ENCODE measurements at places on chromosomes 3 and 15.
A peak's percentile ranks its signal among the peaks of the same experiment; 100 is the strongest.

GRCh38 chr3:94928921-94929320 lies 866.1 kb downstream of the NSUN3 start:
- DNase-seq: no peak

GRCh38 chr15:85318048-85318731 lies 62.2 kb upstream of the AKAP13 start:
- DNase-seq: peak; percentile 63

DNA sequence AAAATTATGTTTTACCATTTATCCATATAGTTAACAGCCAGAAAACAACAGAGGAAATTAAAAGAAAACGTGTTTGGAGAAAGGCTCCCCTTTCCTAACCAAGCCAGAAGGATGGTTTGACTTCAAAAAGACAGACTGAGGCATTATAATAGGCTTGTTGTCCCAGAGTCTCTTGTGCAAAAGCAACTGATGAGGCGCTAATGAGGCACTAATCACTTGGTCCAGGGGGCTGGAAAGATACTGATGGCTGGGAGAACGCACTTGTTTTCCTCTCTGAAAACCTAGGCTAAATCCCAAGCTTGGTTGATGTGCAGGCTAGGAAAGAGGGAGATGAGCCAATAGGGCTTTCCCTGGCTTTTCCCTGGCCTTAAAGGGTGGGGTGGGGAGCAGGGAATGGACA lies 389.6 kb downstream of the NTRK3 start:
- DNase-seq: no peak

DNA sequence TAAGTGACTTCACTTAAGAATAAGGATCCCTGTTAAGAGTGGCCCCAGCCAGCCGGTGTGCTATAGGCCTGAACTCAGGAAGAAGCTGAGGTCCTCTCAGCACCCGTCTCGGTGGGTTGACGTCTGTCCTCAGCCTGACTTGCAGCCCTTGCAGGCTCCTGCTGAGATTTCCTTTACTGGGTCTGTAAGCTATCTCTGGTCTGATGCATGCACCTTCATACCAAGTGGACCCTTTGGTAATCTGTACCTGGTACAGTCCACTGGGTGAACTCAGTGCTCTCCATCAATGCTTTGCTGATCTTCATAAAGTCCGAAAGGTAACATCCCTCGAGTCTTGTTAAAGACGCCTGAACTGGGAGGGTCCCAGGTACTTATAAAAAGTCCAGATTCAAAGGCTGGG lies 212.0 kb upstream of the PPP2R3A start:
- no peak for DNase-seq

GRCh38 chr3:22887664-22888291 lies 315.3 kb upstream of the UBE2E2 start:
- DNase-seq: no peak

- no peak for DNase-seq
Observed at GRCh38 chr3:86653661-86654205, 337.2 kb downstream of the VGLL3 start.

DNA sequence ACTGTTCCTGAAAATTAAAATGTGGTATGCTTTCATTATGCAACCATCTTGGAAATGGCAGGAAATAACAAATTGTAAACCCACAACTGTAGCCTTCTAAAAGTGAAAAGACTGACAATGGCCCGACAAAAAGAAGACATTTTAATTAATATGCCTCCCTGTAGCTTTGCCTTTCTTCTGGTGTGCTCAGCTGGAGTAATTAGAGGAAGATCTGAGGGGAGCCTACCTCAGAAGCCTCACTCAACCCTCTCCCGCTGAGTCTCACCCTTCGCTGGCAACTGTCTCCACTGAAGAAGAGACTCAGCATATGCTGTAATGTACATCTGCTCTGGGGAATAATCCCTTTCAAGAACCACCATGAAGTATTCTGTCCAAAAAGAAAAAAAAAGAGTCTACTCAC lies 104.7 kb upstream of the SETMAR start:
- DNase-seq: no peak

DNA sequence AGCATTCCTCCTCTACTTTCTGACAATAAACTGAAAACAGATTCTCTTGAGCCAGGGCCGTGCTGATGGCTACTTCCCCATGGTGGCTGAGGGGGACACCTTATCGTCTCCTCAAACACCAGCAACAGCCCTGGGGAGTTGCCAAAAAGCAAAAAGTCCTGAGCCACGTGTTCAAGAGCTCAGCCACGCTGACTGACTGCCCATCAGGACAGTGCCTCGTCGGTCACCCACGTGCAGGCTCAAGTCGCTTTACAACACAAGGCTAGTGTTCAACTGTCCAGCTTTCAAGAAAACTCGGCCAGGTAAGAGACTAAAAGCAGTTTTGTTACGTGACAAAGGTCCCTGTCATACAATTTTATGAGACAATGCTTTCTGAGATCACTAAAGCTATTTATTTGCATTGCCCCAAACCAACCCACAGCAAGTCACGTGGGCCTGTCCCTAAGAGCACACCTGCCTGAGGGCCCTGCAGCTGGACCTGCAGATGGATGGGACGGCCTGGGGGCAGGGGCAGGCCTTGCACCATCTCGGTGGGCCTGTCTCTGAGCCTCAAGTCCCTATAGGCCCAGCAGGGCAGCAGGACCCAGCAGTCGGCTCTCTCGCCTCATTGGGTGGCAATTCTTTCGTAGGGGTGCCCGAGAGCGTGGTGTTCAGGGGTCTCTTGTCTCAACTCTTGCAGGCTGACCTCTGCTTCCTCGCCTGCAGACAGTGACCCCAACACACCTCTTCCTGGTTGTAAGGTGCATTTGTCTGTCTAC lies 42.7 kb downstream of the NIPA2 start:
- no peak for DNase-seq

- no peak for DNase-seq
Observed at GRCh38 chr3:189058071-189058470, 113.7 kb upstream of the TPRG1 start.

DNA sequence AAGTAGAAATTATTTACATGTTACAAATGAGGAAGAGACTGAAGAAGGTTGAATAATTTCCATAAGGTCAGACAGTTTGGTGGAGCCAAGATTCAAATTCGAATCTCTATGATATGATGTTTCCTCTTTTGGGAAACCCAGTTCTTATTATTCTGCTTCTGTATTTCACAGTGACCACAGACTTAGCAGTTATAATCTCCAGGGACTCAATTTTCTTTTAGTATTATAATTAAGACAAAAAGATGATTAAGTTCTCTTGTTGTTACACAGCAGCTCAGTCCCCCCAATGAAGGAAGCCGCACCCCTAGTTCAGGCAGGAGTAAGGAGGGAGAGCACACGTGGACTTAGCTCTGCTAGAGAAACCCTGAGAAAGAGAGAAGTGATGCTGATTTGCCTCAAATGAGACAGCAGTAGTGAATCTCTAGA lies 130.6 kb downstream of the CCNL1 start:
- DNase-seq: peak; percentile 25

- no peak for DNase-seq
Observed at GRCh38 chr15:76433798-76434400, 97.3 kb downstream of the ISL2 start.

DNA sequence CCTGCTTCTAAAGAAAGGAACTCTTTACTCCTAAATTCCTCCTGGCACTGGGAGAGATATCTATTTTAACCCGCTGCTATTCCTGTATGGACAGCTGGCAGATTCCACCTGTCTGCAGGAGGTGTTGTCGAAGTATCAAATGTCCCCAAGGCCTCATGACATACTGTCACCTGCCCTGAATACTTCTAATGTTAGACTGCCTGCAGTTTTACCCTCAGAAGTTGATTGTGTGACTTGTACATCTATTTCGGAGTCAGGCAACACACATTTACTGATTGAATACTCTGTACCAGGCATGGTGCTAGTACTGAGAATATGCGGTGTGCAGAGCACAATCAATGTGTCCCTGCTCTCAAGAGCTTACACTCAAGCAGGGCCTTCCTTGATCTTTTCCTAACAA lies 38.6 kb downstream of the PDZRN3 start:
- no peak for DNase-seq

DNA sequence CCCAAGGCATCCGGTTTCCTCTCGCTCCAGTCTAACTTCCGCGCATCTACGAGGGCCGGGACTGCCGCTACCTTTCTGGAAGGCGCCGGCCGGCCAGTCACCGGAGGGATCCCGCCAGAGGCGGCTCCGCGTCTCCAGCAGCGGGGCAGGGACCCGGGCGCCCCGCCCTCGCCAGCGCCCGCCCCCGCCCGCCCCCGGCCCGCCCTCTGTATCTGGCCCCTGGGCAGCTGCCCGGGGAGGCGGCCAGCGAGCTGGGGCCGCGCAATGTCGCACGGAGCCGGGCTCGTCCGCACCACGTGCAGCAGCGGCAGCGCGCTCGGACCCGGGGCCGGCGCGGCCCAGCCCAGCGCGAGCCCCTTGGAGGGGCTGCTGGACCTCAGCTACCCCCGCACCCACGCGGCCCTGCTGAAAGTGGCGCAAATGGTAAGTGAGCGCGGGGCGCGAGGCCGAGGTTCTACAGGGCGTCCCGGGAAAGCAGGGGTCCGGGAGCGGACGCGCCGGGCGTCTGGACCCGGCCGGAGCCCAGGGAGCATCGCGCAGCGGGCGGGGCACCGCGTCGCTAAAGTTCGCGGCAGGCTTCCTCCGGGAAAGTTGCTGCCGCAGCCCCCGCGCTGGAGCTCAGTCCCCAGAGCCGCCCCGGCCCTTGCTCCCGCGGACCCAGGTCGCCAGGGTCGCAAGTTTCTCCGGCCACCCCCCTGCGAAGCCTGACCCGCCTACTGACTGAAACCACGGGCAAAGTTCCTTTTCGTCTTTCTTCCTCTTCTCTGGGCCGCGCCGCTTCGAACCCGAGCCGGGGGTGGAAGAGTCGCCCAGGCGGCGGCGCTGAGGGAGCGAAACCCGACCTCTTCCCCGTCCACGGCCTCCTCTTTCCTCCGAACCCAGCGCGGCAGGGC lies at the start of gene CMTM7:
Gene CMTM7 (plus strand): TSS at position 211 of the 893 bp plus-strand sequence. CDS start 54 bp downstream, at position 265.
- peak; percentile 50 for DNase-seq

DNA sequence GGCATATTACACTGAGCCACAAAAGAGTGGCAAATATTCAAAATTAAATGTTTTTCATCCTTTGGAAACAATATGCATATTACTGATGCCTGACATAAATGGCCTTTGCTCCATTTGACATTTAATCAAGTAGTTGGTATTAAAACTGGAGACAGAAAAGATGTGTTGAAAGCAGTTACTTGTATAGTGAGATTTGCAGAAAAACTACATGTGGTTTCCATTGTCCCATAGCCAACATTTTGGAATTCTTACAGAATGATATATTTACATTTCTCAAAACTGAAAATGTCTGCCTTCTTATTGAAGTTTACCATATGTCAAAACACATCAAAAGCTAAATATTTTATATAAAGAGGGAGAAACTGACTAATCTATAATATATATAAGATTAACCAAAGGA lies 21.6 kb downstream of the SHOX2 start:
- no peak for DNase-seq

DNA sequence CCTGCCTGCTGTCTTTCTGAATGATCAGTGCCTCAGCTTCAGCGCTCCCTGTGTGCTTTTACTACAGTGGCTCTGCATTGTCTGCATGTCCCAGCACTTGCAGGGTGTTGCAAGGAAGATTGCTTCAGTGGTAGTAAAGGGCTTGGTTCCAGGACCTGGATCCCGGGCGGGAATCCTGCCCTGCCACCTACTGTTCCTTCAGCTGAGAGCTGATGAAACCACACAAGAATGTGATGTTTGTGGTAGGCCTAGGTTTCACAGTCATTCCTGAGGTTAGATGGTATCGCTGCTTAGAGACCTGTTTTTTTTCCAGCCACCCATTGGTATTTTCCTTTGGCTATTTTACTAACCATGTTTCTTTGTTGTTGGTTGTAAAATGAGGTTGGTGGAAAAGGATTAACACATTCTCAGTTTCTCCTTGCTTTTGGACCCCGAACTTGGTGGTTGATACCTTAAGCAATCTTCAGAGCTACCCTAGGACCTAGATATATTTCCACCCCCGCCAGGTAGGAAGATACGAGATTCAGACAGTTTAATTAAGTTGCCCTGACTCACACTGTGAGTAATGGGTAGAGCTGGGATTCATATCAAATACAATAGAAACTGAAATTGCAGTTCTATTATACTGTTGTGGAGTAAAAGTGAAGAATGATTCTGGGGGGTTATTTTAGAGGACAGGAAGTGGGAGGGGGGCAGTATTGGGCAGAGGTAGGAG lies 11.4 kb downstream of the GPR87 start:
- DNase-seq: no peak

DNA sequence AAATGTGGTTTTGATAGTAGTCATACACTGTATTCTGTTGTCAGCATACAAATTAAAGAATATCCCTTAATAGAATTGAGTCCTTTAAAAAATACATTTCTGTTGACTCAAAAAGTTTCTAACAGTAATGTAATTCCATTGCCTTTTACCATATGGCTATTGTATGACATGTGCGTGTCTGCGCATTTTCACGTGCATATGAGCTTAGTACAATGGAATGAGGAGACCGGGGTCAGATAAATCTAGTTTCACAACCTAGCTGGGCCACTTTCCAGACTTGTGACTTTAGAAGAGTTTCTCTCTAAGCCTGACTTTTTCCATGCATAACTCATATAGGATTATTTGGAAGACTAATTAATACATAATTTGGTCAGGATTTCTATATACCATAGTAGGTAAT lies 38.7 kb downstream of the ZBTB38 start:
- DNase-seq: no peak

DNA sequence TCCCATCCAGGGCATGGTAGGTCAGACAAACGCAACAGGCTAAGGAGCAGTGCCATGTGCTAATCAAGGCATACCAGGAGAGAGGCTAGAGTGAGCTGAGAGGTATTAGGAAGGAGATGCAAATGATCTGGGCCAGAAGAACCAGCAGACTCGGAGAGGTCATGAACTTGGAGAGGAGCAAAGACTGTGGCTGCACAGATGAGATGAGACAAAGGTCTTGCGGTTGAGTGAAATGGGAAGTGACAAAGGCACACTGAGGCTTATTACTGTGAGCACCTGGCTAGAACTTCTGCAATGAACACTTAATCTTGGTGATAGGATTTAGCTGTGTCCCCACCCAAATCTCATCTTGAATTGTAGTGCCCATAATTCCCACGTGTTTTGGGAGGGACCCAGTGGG lies 380.2 kb downstream of the ULK4 start:
- peak; percentile 75 for DNase-seq

GRCh38 chr3:141266797-141267555 lies 35.4 kb downstream of the PXYLP1 start:
- DNase-seq: no peak

GRCh38 chr3:106257172-106257571 lies 388.4 kb upstream of the CBLB start:
- peak; percentile 44 for DNase-seq

GRCh38 chr3:148023994-148024393 lies 614.8 kb downstream of the ZIC1 start:
- DNase-seq: no peak

DNA sequence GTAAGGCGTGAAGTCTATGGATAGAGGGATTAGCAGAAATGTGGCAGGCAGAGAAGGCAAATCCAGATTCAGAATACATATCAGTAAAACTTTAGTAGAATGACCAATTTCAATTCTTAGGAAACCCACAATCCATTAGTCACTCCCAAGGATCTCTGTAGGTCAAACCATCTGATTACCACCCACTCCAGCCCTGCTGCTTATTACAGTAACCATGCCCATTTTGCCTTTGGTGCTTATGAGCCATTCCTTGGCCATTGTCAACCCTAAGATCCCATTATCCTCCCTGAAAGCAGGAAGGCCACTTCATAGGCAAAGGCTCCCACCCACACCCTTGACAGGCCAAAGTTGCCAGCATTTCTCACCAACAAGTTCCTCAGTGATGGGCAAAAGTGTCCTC lies 5.1 kb upstream of the KLHL40 start:
- DNase-seq: no peak

GRCh38 chr15:74826921-74827320 lies 494 bp downstream of the CPLX3 start:
- no peak for DNase-seq
